GM12891 (cell line): ENCODE measurements at places on chromosomes 16 and 17.
A peak's percentile ranks its signal among the peaks of the same experiment; 100 is the strongest.

DNA sequence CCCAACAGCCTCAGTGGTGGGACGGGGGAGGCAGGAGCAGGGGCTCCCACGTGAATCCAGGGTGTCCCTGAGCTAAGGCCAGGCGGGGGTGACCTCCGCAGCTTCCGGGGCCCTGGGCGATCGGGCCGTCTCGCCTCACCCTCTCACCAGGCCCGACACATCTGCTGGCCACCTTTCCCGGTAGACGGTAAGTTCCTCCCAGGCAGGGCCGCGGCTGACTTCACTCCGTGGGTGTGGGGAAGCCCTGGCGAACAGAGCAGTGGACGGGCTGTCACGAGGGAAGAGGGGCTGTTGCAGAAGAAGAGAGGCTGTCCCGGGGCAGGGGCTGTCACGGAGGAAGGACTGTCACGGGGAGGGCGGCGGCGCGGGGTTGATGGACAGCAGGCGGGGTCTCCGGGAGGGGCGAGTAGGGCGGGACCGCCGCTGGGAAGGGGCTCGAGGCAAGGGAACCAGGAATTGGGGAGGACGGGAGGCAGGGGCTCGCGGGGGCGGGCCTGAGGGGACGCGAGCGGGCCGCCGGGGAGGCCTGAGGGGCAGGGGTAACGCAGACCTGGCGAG is 498 bp downstream of the PKMYT1 start:
- DNase-seq: no peak

DNA sequence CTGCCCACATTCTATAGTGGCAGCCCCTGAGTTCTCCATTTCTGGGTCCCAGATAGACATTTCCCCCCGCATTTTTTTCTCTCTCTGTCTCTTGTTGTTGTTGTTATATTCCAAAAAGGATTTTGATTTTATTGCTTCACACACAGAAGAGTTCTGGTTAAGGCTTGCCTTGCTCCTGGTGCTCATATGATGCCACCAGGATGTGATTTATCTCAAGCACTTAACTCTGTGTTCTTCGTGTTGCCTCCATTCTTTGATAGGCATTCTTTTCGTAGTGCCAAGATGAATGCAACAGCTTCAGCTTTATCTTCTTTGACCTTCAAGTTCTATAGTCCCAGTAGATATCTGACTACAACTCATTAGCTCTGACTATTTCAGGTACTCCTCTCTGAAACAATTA is 9.1 kb downstream of the ITGA3 start:
- DNase-seq: no peak

- no peak for DNase-seq
Observed at GRCh38 chr16:49739381-49739780, 116.5 kb downstream of the ZNF423 start.

GRCh38 chr16:30966033-30966619 is 8.6 kb downstream of the SETD1A start:
- DNase-seq: no peak

- no peak for DNase-seq
Observed at GRCh38 chr17:54404259-54404658, 496.4 kb upstream of the TOM1L1 start.

DNA sequence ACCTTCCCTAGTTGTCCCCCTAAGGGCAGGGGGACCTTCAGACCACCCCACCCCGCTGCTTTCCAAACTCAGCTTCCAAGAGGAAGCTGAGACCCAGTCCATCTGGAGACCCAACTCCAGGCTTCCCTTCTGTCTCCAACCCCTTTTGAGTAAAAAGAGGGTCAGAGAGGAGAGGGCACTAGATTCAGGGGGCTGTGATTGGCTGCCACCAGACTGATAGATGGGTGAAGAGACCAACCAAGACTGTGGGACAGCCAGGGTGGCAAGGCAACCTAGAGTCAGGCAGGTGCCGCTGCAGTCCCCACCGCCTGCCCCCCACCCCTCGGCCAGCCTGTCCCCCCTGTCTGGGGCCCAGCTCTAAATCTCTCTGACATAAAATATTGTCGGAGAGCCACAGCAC is 92.5 kb downstream of the SDK2 start:
- DNase-seq: no peak

- DNase-seq: no peak
Observed at GRCh38 chr16:4519274-4520058, 19.1 kb downstream of the CDIP1 start.

GRCh38 chr17:7237761-7238419 is 1.4 kb downstream of the PHF23 start:
- peak; percentile 71 for DNase-seq

DNA sequence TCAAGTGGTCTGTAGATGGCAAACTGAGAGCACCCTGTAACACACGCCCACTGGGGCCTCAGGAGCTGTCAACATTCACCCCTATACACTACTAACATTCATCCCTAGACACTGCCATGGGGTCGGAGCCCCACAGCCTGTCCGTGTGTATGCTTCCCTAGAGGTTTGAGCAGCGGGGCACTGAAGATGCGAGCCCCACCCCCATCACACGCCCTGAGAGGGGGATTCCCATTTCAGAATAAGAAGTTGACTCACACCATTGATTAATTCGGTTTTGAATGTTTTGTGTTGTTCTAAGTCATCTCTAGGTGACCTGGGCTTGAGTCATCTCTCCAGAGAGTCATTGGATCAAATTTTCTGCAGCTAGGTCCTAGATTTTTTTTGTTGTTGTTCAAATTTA is 37.3 kb upstream of the MMD start:
- DNase-seq: no peak

- DNase-seq: no peak
Observed at GRCh38 chr17:15973016-15973415, 26.5 kb downstream of the ZSWIM7 start.

- DNase-seq: no peak
Observed at GRCh38 chr16:4900036-4900435, 36.9 kb downstream of the PPL start.

DNA sequence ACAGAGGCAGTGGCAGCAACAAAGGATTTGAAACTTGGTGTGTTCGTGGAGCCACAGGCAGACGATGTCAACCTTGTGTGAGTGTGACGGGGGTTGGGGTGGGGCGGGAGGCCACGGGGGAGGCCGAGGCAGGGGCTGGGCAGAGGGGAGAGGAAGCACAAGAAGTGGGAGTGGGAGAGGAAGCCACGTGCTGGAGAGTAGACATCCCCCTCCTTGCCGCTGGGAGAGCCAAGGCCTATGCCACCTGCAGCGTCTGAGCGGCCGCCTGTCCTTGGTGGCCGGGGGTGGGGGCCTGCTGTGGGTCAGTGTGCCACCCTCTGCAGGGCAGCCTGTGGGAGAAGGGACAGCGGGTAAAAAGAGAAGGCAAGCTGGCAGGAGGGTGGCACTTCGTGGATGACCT is 25.5 kb downstream of the STH start:
- no peak for DNase-seq

- DNase-seq: no peak
Observed at GRCh38 chr17:32610943-32611342, 124.2 kb downstream of the CDK5R1 start.

- no peak for DNase-seq
Observed at GRCh38 chr17:1312261-1312870, 32.9 kb downstream of the TRARG1 start.

DNA sequence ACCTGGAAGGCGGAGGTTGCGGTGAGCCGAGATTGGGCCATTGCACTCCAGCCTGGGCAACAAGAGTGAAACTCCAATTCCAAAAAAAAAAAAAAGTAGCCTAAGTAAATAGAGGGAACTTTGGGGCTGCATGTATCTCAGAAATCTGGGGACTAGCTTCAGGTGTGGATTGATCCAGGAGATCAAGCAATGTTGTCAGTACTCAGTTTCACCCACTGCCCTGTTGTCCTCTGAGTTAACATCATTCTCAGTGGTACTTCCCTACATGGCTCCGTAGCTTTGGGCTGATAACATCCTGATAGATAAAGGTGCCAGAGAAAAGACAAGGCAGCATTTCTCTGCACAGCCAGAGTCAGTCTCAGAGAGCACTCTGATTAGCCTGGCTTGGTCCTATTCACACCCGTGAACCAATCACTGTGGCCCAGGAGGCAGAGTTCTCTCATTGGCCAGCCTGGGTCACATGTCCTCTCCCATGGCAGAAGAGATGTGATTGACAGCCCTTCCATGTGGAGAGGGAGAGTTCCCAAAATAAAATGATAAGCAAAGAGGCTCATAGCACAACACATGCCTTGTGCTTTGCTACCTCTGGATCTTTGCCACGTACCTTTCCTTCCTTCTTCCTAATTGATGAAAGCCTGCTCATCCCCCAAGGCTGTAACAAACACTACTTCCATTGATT is 99.6 kb downstream of the ABCC1 start:
- DNase-seq: no peak

DNA sequence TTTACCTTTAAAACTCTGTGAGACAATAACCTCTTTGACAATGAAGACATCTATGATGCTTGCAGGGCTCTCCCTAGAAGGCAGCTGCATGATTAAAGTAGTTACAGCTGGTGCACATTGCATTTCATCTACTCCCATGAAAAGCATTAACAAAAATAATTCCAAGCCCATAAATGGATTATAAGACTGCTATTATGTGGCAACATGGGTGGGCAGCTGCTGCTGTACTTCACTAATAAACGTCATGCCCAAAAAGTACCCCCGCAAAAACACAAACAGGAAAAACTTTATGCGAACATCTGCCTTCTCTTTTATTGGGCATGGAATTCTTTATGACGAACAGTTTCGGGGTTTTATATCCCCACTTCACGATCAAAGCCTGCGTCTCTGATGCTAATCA is 224.9 kb downstream of the CA10 start:
- DNase-seq: no peak
